Fibroblast of lung (primary cell): ENCODE measurements at places on chromosomes 16 and 17. TPM values are rescaled to one million over a fixed set of nuclear protein-coding genes. Genes with fewer than 3 reads are reported as not detected.

DNA sequence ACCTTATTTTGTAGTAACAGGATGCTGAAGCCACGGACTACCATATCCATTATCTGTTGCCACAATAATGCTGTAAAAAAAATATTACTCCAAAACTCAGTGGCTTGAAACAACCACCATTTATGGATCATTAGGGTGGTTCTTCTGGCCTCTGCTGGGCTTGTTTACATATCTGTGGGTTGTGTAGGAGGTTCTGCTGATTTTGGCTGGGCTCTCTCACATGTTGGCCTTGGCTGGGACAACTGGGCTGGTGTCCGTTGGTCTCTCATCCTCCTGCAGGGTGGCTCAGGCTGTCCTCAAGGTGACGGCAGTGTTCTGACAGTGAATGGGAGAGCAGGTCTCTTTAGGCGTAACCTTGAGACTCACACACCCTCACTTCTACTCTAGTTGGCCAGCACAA lies 76.0 kb downstream of the GPR139 start:
- no peak overlapping the region for H3K27ac ChIP-seq
- H3K4me3 ChIP-seq, result no peak overlapping the region
- H3K4me1 ChIP-seq, result no peaks in the 10 kb centered on the region
- no peaks in the 10 kb centered on the region for H3K36me3 ChIP-seq

DNA sequence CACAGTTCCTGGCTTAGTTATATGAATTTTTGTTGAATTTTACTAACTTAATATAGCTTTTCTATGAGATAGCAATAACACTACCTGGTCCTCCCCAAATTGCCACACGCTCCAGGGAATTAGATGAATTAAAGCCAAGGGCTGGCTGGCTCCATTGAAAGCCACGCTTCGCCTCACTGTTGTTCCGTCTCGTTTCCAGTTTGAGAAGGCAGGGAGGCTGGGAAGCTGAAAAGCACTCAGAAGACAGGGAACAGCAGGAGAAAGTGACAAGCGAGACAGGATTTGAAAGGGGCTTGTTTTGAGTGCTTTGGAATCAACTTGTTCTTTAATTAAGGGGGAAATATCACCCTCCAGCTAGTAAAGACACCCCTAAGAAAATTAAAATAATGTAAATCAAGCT lies 425.3 kb downstream of the CA10 start:
- H3K4me1 ChIP-seq, result no peaks in the 10 kb centered on the region
- H3K4me3 ChIP-seq, result no peak overlapping the region
- H3K36me3 ChIP-seq, result no peaks in the 10 kb centered on the region
- DNase-seq, result no peak
- no peaks in the 10 kb centered on the region for H3K27me3 ChIP-seq

DNA sequence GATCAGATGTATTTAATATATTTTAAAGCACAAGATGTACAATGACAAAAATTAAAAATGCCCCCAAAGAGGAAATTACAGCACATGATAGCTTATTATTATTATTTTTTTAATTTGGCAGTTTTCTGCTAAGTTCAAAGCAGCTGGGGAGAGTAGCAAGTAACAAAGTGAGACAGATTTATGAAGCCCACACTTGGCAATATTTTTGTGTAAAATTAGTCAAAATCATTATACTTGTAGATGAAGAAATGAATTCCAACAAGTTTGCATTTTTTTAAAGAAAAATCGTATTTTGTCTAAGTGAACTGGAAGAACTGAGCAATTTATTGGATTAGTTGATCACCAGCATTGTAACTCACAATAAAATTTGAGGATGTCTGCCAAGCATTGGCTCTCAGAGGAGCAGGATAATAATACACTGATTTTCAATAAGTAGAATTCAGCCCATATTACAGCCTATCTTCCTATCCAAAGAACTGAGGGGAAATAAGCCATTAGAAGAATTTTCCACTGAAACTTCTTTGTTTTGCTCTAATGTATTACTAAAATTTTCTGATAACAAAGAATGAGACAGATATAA lies 215.6 kb downstream of the MAP2K6 start:
- H3K27me3 ChIP-seq, result no peaks in the 10 kb centered on the region
- H3K4me3 ChIP-seq, result no peak overlapping the region
- H3K4me1 ChIP-seq, result no peaks in the 10 kb centered on the region
- no peaks in the 10 kb centered on the region for H3K36me3 ChIP-seq

- no peaks in the 10 kb centered on the region for H3K36me3 ChIP-seq
- no peak overlapping the region for H3K27ac ChIP-seq
- peaks cover 9% of the 10 kb centered on the region for H3K27me3 ChIP-seq
- no peak overlapping the region for H3K4me3 ChIP-seq
Measured at GRCh38 chr16:50464325-50465290, 83.6 kb upstream of the NKD1 start.

DNA sequence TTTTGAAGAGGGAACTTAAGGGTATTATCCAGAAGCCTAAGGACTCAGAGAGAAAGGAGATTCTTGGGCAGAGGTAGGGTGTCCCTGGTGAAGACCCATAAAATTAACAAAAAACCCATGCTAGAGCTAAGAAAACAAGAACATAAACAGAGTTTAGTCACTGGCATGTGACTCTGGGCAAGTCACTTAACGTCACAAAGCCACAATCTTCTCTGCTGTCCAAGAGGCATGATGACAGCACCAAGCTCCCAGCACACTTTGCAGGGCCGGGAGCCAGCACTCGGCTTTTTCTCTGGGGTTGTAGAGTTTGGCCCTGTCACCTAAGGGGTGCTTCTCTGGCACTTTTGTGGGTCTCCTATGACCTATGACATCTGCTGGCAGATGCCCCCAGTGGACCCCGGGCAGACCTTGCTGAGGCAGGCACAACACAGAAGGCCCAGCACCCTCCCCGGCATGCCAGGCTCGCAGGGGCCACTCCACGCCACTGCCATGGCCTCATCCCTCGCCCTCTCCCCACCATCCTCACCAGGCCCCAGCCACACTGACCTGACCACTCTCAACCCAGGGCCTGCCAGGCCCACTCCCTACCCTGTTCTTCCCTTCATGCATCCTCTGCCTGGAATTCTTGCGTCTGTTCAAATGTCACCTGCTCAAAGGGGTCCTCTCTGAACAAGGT lies 69.8 kb downstream of the DYNLRB2 start:
- DNase-seq, result no peak
- no peak overlapping the region for H3K27ac ChIP-seq
- no peak overlapping the region for H3K4me3 ChIP-seq
- no peaks in the 10 kb centered on the region for H3K36me3 ChIP-seq
- no peaks in the 10 kb centered on the region for H3K4me1 ChIP-seq

- no peaks in the 10 kb centered on the region for H3K4me1 ChIP-seq
- DNase-seq, result peak; percentile 62
- H3K27ac ChIP-seq, result peak overlapping the region; percentile 82
Measured at GRCh38 chr17:47324224-47325020, 667 bp downstream of the EFCAB13 start.

GRCh38 chr16:83652943-83653342 lies 154.8 kb upstream of the HSBP1 start:
- no peak overlapping the region for H3K27ac ChIP-seq
- H3K4me3 ChIP-seq, result no peak overlapping the region
- no peaks in the 10 kb centered on the region for H3K27me3 ChIP-seq
- H3K4me1 ChIP-seq, result no peaks in the 10 kb centered on the region
- no peaks in the 10 kb centered on the region for H3K36me3 ChIP-seq

- no peaks in the 10 kb centered on the region for H3K4me1 ChIP-seq
- no peak for DNase-seq
- H3K27me3 ChIP-seq, result no peaks in the 10 kb centered on the region
- H3K36me3 ChIP-seq, result no peaks in the 10 kb centered on the region
Measured at GRCh38 chr17:51725185-51725584, 433.3 kb downstream of the CA10 start.

DNA sequence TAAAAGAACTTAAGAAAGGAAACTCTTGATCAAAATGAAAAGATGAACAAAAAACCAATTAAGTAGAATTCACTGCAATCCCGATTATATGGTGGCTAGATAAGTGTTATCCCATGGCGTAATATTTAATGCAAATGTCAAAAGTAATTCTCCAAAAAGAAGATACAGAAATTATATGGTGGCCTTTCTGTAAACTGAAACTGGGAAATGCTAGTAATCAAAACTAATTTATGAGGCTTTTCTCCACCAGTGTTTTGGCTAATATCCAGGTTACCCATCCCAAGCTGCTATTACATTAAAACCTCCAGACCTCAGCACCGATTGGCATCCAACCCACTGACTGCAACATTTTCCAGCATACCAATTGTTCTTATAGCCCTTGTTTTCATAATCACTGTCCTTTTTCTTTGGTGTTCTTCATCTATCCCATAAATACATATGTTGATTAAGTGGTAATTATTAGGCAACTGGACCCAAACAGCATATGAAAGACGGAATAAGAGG lies 77.2 kb upstream of the TNRC6A start:
- H3K27ac ChIP-seq, result no peak overlapping the region
- no peaks in the 10 kb centered on the region for H3K27me3 ChIP-seq
- H3K4me1 ChIP-seq, result no peaks in the 10 kb centered on the region

DNA sequence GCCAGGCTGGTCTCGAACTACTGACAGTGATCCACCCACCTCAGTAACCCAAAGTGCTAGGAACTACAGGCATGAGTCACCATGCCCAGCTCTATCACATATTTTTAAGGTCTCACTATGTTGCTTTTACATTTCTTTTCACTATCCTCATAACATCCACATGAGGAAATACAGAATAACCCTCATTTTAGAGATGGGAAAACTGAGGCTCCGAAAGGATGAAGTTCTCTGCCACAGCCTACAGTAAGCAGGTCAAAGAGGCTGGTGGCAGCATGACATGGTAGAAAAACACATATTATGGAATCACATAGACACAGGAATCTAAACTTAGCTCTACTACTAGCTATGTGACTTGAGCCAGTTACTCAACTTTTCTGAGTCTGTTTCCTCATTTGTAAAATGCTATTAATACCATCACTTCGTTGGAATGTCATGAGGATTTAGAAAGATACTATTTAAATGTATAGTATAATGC lies 32.2 kb downstream of the APPBP2 start:
- peaks cover 8% of the 10 kb centered on the region for H3K36me3 ChIP-seq
- H3K4me3 ChIP-seq, result no peak overlapping the region
- H3K27me3 ChIP-seq, result no peaks in the 10 kb centered on the region
- no peaks in the 10 kb centered on the region for H3K4me1 ChIP-seq
- no peak for DNase-seq

GRCh38 chr16:80459331-80459777 lies 81.4 kb upstream of the DYNLRB2 start:
- no peaks in the 10 kb centered on the region for H3K36me3 ChIP-seq
- no peaks in the 10 kb centered on the region for H3K27me3 ChIP-seq
- no peak overlapping the region for H3K4me3 ChIP-seq

The ANKRD40CL gene
- polyA plus RNA-seq, result not detected in 2 replicates

The ACSM2A gene
- not detected in 2 replicates for polyA plus RNA-seq

The CLDN9 gene
- polyA plus RNA-seq, result not detected in 2 replicates

The ZCCHC14 gene
- polyA plus RNA-seq, result 6.4 and 8.6 TPM in 2 replicates
